ENCODE measurements at places on chromosomes 4 and X.

- no peak for DNase-seq
Measured at GRCh38 chr4:53929311-53929710, 135.1 kb downstream of the CHIC2 start.

DNA sequence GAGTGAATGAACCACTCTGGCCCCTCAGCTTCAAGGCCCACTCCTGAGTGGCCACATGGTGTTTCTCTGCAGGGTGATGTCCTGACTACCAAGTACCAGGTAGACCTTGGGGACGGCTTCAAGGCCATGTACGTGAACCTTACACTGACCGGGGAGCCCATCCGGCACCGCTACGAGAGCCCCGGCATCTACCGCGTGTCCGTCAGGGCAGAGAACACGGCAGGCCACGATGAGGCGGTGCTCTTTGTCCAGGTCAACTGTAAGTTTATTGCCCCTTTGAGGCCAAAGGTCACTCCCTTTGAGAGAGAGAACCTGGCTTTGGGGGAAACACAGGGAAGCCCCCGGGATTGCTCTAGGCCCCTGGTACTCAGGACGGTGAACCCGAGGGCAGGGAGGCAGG lies 216.0 kb downstream of the AFAP1 start:
- no peak for DNase-seq

DNA sequence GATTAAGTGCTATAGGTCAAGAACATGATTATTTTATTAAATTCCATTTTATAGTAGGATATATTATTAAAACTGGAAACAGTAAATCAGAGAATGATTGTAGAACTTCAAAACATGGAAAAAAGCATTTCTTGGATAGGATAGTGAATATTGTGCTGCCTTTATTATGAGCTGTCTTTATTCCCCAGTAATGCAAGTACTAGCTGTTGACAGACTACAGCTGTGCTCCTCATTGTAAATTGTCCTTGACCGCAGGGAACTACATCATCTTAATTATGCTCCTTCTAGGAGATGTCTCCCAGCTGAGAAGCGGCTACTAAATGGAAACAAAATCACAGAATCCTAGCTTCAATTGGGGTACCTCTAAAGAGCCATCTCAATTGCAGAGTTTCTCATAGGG lies 1457.2 kb upstream of the PCDH7 start:
- no peak for DNase-seq

GRCh38 chr4:38752372-38752940 lies 30.3 kb downstream of the TLR10 start:
- no peak for DNase-seq

DNA sequence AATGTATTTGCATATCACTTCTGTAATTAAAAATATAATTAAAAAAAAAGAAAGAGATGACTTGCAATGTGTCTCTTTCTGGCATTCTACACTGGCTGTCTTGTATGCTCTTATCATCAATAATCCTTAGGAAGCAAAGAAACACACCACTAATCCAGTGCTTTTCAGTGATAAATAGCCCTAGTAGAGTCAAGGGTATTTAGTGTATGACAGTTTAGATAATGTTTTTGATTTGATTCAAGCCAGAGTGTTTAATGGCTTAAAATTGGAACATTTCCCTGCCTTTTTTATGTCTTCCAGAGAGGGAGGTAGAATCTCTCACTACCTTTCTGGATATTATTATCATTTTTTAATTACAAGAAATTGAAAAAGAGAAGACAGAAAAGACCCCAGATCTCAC lies 48.6 kb upstream of the CXCL8 start:
- no peak for DNase-seq

GRCh38 chr4:85557016-85557901 lies 82.3 kb downstream of the ARHGAP24 start:
- peak; percentile 6 for DNase-seq

GRCh38 chr4:152956650-152957436 lies 20.7 kb downstream of the FHDC1 start:
- no peak for DNase-seq

GRCh38 chrX:72297953-72298730 lies 7.6 kb downstream of the CITED1 start:
- DNase-seq, result peak; percentile 40

Data from activated CD4-positive, alpha-beta T cell treated with anti-CD3 and anti-CD28 coated beads for 36 hours (primary cell).